ENCODE measurements at places on chromosomes 12 and 14. TPM values are rescaled to one million over a fixed set of nuclear protein-coding genes. Genes with fewer than 3 reads are reported as not detected.
A peak's percentile ranks its signal among the peaks of the same experiment; 100 is the strongest.

GRCh38 chr12:117134059-117134458 lies 34.8 kb upstream of the TESC start:
- peak; percentile 77 for DNase-seq

GRCh38 chr14:96121660-96122395 lies 82.7 kb downstream of the C14orf132 start:
- peak; percentile 79 for DNase-seq

B3GNT4 gene
- not detected for total RNA-seq

GPD1 gene
- total RNA-seq, result 0.39 TPM

Data from RPMI7951 (cell line).